K562 (cell line): ENCODE measurements at places on chromosomes 12 and 14. TPM values are rescaled to one million over a fixed set of nuclear protein-coding genes. Genes with fewer than 3 reads are reported as not detected.

PTGR2 gene
- 8.8 and 9.4 TPM in 2 replicates for total RNA-seq

DNA sequence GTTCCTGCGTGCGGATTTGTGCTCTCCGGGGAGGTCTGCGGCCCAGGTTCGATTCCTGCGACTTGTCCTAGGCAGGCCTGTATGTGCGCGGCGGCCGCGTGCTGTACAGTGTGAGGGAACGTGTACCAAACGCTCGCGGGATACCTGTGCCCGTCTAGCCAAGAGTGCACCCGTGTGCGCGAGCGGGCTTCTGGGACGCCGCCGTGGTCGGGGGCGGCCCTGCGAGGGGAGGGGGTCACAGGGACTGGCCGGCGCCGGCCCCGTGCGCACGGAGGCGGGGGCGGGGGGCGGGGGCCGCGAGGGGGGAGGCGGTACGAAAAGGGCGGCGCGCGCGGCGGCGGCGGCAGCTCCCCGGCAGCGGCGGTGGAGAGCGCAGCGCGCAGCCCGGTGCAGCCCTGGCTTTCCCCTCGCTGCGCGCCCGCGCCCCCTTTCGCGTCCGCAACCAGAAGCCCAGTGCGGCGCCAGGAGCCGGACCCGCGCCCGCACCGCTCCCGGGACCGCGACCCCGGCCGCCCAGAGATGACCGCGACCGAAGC is at the start of gene DLK1:
Gene DLK1 (plus strand): TSS at position 343 of the 536 bp plus-strand sequence. CDS start 177 bp downstream, at position 520.
- peaks cover 24% of the 10 kb centered on the region for H3K4me1 ChIP-seq
- H3K4me3 ChIP-seq, result peak within 1 kb of the TSS; percentile 38
- DNase-seq, result peak; percentile 74
- peaks cover 15% of the 10 kb centered on the region for H3K27me3 ChIP-seq

DNA sequence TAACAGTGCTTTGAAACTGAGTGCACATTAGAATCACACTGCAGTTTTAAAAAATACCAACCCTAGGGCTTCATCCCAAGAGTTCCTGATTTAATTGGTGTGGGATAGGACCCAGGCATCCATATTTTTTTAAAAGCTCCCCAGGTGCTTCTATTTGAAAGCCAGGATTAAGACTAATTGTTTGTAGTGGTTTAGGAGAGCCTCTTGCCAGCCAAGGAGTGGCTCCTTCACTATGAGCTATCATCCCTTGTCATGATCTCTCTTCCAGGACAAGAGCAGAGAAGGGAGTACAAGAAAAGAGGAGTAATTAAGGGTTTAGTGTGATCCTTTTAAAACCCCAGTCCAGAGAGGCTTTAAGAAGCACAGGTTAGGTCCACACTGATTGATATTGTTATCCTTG is 178.0 kb downstream of the CAND1 start:
- H3K36me3 ChIP-seq, result no peaks in the 10 kb centered on the region
- no peak overlapping the region for H3K4me3 ChIP-seq
- no peak for DNase-seq

DNA sequence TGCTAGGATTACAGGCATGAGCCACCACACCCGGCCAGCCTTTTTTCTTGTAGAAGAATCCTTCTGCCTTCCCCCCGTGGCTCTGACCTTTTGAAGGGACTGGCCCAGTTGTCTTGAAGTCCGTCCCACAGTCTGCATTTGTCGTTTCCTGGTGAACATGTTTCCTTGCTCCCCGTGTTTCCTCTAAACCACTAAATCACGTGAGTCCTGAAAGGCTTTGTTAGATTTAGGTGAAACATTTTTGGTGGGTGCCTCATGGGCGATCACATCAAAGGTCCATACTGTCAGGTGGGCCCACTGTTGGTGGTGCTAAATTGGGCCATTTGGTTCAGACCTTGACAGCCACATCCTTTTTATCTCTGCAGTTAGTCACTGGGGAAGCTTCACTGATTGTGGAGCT is 26.3 kb downstream of the MLXIP start:
- no peak overlapping the region for H3K27ac ChIP-seq
- H3K27me3 ChIP-seq, result no peaks in the 10 kb centered on the region
- H3K4me3 ChIP-seq, result no peak overlapping the region
- H3K36me3 ChIP-seq, result peaks cover 46% of the 10 kb centered on the region; the same call in 2 of the 3 replicates
- H3K4me1 ChIP-seq, result peaks cover 23% of the 10 kb centered on the region; the same call in 1 of the 2 replicates

HNF1A gene
- not detected in 2 replicates for total RNA-seq

DNA sequence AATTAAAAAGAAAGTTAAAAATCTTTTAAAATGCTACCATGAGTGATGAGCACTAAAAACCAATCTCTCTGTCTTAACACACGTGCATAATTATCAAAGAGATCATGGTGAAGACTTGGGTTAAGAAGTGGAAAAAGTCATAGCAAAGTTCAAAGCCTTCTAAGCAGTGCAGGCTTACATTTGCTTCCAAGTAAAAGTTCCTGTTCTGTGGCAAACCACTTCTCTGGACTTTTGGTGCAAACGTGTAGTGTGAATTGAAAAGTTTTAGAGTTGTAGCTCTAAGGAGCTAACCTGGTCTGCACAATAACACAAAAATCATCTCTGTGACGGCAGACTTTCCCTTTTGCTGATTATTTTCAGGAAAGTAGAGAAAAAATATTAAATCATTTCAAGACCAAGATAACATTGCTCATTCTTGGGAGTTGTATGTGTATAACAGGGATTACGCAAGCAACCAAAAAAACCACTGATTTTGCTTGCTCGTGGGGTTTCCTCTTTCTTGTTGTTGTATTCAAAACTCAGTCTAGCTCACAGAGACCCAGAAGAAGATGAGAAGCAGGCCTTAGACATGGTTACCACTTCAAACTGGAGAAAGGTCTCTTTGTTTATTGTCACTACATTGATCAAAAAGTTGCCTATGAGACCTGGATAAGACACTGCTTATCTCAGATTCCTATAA is 2.3 kb upstream of the GLIPR1 start:
- no peaks in the 10 kb centered on the region; the same call in none of the 2 replicates for H3K4me1 ChIP-seq
- H3K27ac ChIP-seq, result no peak overlapping the region
- no peak overlapping the region for H3K4me3 ChIP-seq
- no peak for DNase-seq
- no peaks in the 10 kb centered on the region for H3K27me3 ChIP-seq
- no peaks in the 10 kb centered on the region for H3K36me3 ChIP-seq
